ENCODE measurements at places on chromosomes 3 and 15.

- H3K27me3 ChIP-seq, result no peaks in the 10 kb centered on the region
- no peaks in the 10 kb centered on the region for H3K4me1 ChIP-seq
- DNase-seq, result no peak
- H3K27ac ChIP-seq, result no peak overlapping the region
- no peak overlapping the region for H3K4me3 ChIP-seq
These were observed 56.3 kb downstream of the PTPRG start for GRCh38 chr3:61617651-61618050.

- H3K27ac ChIP-seq, result no peak overlapping the region
- no peak for DNase-seq
- H3K27me3 ChIP-seq, result no peaks in the 10 kb centered on the region
- peaks cover 26% of the 10 kb centered on the region for H3K36me3 ChIP-seq
- H3K4me1 ChIP-seq, result peaks cover 2% of the 10 kb centered on the region
These were observed 43.0 kb downstream of the VGLL4 start for GRCh38 chr3:11600501-11601282.

DNA sequence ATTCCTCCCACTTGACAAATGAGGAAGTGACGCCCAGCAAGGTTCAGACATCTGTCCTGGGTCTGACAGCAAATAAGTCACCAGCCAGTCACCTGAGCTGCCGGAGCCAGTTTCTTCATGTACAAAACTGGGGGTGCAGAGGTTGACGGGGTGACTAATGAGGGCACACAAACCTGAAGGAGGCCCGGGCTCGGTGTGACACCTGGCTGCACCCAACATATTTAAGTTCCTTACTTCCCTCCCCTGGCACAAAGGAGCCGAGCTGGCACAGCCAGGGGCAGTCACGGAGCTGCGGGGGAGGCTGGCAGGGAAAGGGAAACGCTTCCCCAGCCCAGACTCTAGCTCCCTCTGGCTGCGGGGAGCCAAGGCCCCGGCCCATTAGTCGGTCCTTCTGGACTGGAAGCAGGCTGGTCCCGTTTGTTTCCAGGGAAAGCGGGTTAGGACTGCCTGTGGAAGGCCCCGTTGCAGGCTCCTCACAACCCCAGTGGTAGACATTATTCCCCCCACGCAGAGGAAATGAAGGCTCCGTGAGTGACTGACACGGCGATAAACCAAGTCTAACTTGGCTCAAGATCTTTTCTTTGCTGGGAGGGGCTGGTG lies 2.3 kb downstream of the FBXL22 start:
- H3K4me3 ChIP-seq, result peak overlapping the region; percentile 79
- no peaks in the 10 kb centered on the region for H3K36me3 ChIP-seq
- peaks cover 19% of the 10 kb centered on the region for H3K4me1 ChIP-seq
- H3K27ac ChIP-seq, result peak overlapping the region; percentile 67
- no peaks in the 10 kb centered on the region for H3K27me3 ChIP-seq

GRCh38 chr3:184384856-184385422 lies 5.1 kb downstream of the CHRD start:
- H3K36me3 ChIP-seq, result no peaks in the 10 kb centered on the region
- peaks cover 2% of the 10 kb centered on the region for H3K4me1 ChIP-seq
- H3K27ac ChIP-seq, result no peak overlapping the region
- peaks cover 64% of the 10 kb centered on the region for H3K27me3 ChIP-seq

GRCh38 chr3:119672776-119673175 lies 4.4 kb downstream of the COX17 start:
- no peak for DNase-seq
- H3K27me3 ChIP-seq, result no peaks in the 10 kb centered on the region
- H3K4me1 ChIP-seq, result peaks cover 6% of the 10 kb centered on the region
- no peak overlapping the region for H3K27ac ChIP-seq
- H3K36me3 ChIP-seq, result peaks cover 7% of the 10 kb centered on the region
- H3K4me3 ChIP-seq, result no peak overlapping the region

- no peak overlapping the region for H3K4me3 ChIP-seq
- H3K4me1 ChIP-seq, result no peaks in the 10 kb centered on the region
- H3K27ac ChIP-seq, result no peak overlapping the region
- DNase-seq, result no peak
These were observed 58.5 kb upstream of the SLC24A5 start for GRCh38 chr15:48062148-48062872.

DNA sequence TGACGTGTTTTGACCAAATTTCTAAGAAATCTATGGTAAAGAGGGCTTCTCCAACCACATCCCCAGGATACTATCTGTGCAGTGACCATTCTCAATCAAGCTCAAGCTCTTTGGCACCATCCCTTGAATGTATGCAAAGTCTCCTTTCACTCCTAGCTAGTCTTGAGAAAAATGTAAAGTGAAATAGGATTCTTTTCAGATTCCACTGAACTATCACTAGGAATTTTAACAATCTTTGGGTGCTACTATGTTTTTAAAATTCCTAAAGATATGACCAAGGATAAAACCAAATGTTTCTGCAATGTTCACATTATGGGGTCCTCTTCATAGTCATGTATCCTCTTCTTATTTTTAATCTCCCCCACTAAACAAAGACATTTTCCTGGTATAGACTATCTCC lies 107.8 kb downstream of the TMCO5A start:
- no peaks in the 10 kb centered on the region for H3K36me3 ChIP-seq
- no peak overlapping the region for H3K27ac ChIP-seq
- no peak overlapping the region for H3K4me3 ChIP-seq
- peaks cover 2% of the 10 kb centered on the region for H3K4me1 ChIP-seq

GRCh38 chr3:156461889-156462288 lies 93.0 kb downstream of the SSR3 start:
- no peaks in the 10 kb centered on the region for H3K27me3 ChIP-seq
- no peaks in the 10 kb centered on the region for H3K36me3 ChIP-seq
- H3K4me1 ChIP-seq, result no peaks in the 10 kb centered on the region
- no peak overlapping the region for H3K4me3 ChIP-seq

DNA sequence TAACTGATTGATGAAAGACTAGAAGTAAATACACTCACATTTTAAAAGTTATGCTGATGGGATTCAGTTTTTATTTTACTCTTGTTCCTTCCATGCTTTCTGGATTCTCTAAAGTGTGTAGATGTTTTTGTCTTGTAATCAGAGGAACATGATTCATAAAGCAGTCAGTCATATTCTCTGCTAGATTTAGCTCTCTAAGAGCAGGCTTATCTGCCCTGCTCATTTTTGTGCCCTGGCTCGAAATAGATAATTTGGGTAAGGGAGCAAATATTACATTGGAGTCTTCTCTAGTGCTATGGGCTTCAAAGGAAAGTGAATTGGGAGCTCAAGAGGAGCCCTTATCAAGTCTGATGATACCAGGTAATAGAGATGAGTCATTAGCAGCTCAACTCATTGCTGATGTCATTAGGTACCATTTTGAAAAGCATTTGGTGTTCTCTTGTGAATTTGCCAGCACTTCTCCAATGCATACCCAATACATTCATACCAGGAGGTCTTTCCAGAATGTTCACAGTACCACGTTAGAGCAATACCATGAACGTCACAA lies 27.7 kb downstream of the SACM1L start:
- DNase-seq, result no peak
- no peaks in the 10 kb centered on the region for H3K27me3 ChIP-seq
- H3K4me3 ChIP-seq, result no peak overlapping the region
- H3K4me1 ChIP-seq, result no peaks in the 10 kb centered on the region
